Osteoblast (primary cell): ENCODE measurements at places on chromosomes 2 and 18. TPM values are rescaled to one million over a fixed set of nuclear protein-coding genes. Genes with fewer than 3 reads are reported as not detected.

Gene TMEM37
- total RNA-seq, result 1.1 and 1.2 TPM in 2 replicates

Gene ALPI
- total RNA-seq, result not detected in 2 replicates

Gene COL4A4
- under 0.01 and 0.36 TPM in 2 replicates for total RNA-seq

Gene PLEKHH2
- 18.8 and 19.2 TPM in 2 replicates for total RNA-seq

Gene EPB41L3
- total RNA-seq, result 0.72 and 0.88 TPM in 2 replicates

Gene STPG4
- 0.59 and 0.72 TPM in 2 replicates for total RNA-seq

Gene RESP18
- not detected in 2 replicates for total RNA-seq

Gene SULT1C3
- total RNA-seq, result not detected in 2 replicates

Gene KIF5C
- 0.29 and 0.36 TPM in 2 replicates for total RNA-seq

Gene ABCG8
- total RNA-seq, result not detected in 2 replicates

Gene TUBB8B
- not detected in 2 replicates for total RNA-seq
